ENCODE measurements at places on chromosomes 12 and 14.

GRCh38 chr14:74940956-74941565, 14.3 kb downstream of the PGF start:
- DNase-seq: no peak

DNA sequence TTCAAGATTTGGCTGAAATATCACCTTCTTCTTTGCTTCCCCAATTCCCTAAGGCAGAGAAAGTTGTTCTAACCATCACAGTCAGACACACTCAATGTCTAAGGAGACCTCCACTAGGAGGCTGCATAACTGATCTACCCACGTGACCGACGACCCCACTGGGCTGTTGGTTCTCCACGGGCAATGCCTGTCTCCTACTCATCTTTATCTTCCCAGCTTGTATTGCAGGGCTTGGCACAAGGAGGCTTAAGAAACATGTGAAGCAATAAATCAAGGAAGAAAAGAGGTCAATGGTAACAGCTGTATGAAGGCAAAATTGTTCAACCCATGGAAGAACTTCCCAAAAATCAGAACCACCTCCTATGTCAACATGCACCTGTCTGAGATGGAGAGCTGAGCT, 27.1 kb downstream of the NT5DC3 start:
- no peak for DNase-seq

DNA sequence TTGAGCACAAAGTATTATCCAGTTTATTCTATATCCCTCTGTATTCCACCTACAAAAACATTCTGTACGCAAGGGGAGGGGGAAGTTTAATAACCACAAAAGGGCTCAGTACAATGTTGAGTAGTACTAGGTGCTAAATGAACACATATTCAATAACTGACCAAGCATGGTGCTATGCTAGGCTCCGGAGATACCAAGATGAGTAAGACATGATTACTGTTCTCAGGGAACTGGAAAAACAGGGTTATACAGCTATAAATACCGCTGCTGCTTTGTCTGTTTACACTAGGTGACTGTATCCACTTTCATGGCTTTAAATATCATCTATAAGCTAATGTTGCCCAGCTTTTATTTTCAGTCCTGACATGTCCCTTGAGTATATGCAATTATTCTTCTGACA, 135.8 kb downstream of the INSM2 start:
- no peak for DNase-seq

- DNase-seq: no peak
These were observed 88.9 kb downstream of the PTGER2 start for GRCh38 chr14:52402812-52403526.

GRCh38 chr14:64293976-64294671, at the start of gene ESR2:
ESR2 (minus strand) TSS chr14:64294371; CDS start chr14:64282985, 11,386 bp downstream.
- DNase-seq: peak; percentile 85

DNA sequence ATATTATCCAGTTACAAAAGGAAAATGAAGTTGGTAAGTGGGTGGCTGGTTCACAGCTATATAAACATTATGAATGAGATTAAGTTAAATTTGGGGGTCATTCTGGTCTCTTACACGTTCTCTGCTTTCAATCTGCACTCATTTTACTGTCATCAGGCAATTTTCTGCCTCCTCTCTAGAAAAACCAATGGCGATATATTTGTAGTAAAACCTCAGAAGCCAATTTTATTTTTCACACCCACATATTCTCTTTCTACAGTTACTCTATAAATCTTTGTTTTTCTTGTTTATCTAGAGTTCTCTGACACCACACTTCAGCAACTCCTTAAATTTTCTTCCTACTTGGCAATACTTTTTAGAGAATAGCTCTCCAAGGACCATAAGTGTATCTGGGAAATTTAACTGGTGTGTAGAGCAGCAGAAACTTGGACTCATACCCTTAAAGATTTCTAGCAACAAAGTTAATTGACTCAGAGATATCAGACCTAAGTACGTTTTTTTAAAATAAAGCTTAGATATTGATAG, 926.9 kb downstream of the TMTC2 start:
- no peak for DNase-seq

Measured in B cell (primary cell).